HFFc6 (cell line): ENCODE measurements at places on chromosomes 11 and 22.

DNA sequence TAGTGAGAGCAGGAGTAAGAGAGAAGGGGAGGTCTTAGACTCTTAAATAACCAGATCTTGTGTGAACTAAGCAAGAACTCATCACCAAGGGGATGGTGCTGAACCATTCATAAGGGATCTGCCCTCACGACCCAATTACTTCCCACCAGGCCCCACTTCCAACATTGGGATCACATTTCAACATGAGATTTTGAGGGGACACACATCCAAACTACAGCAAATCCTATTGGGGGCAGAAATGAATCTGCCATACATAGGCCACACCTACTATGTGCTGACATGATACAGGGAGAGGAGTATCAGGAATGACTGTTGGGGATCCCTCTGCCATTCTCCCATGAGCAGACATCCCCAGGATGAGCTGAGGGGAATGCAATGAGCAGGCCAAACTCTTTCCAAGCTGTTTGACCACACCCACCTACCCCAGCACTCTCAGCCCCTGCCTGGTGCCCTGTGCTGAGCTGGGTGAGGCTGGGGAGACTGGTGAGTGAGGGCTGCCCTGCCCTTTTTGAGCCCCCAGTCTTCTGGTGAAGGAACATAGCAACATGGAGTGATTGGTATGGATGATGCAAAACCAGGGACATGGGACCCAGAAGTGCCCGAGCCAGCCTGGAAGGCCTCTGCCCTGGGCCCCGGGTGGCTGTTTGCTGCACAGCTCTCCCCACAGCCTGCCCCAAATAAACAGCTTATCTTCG lies 1.2 kb upstream of the GTSE1 start:
- H3K27ac ChIP-seq, result peak overlapping the region; percentile 96
- peaks cover 55% of the 10 kb centered on the region for H3K4me1 ChIP-seq
- peaks cover 6% of the 10 kb centered on the region for H3K27me3 ChIP-seq
- no peak for DNase-seq

GRCh38 chr11:86442827-86443226 lies 68.1 kb downstream of the CCDC81 start:
- H3K4me1 ChIP-seq, result peaks cover 33% of the 10 kb centered on the region
- no peaks in the 10 kb centered on the region for H3K27me3 ChIP-seq

- no peaks in the 10 kb centered on the region for H3K36me3 ChIP-seq
- no peak overlapping the region for H3K4me3 ChIP-seq
- peak; percentile 56 for DNase-seq
- H3K4me1 ChIP-seq, result peaks cover 45% of the 10 kb centered on the region
- no peaks in the 10 kb centered on the region; the same call in 1 of the 2 replicates for H3K27me3 ChIP-seq
Measured at GRCh38 chr11:88523386-88524071, 186.0 kb upstream of the CTSC start.

DNA sequence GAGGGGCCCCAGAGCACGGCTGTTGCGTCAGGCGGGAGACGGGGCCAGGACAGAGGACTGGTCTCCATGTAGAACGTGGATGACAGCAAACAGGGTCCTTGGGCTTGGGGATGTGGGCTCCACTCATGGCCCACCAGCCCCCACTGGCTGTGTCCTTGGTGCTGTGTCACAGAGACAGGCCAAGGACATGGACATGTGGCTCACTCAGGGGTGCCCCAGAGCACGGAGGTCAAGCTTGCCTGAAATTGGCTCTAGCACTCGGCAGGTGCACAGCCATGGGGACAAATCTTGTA lies 14.4 kb downstream of the FADS2 start:
- H3K4me1 ChIP-seq, result no peaks in the 10 kb centered on the region
- DNase-seq, result no peak

GRCh38 chr22:30116362-30117117 lies 36.3 kb downstream of the HORMAD2 start:
- peaks cover 10% of the 10 kb centered on the region for H3K4me1 ChIP-seq
- no peaks in the 10 kb centered on the region for H3K36me3 ChIP-seq
- peaks cover 3% of the 10 kb centered on the region for H3K27me3 ChIP-seq
- peak; percentile 2 for DNase-seq
